Uterine smooth muscle cell (primary cell): ENCODE measurements at places on chromosomes 16 and 17. TPM values are rescaled to one million over a fixed set of nuclear protein-coding genes. Genes with fewer than 3 reads are reported as not detected.

The FAM171A2 gene
- total RNA-seq, result 1.8 and 4.0 TPM in 2 replicates

The PLLP gene
- 0.12 TPM in 1 of 2 replicates, not detected in the other for total RNA-seq

The CDC42EP4 gene
- 36.9 and 38.1 TPM in 2 replicates for total RNA-seq

The GPR179 gene
- total RNA-seq, result under 0.01 TPM in 1 of 2 replicates, not detected in the other

The PLXDC1 gene
- 0.11 TPM in 1 of 2 replicates, not detected in the other for total RNA-seq

The RGS11 gene
- total RNA-seq, result 0.22 and 4.2 TPM in 2 replicates

The MYH1 gene
- under 0.01 TPM in 1 of 2 replicates, not detected in the other for total RNA-seq

The ADGRG1 gene
- 0.89 and 2.4 TPM in 2 replicates for total RNA-seq

The PPY gene
- total RNA-seq, result not detected in 2 replicates

The FOXL1 gene
- 16.2 and 36.7 TPM in 2 replicates for total RNA-seq

The STXBP4 gene
- 11.8 and 13.9 TPM in 2 replicates for total RNA-seq

The SPAG5 gene
- total RNA-seq, result 30.0 and 101 TPM in 2 replicates

The CSH2 gene
- under 0.01 TPM in 1 of 2 replicates, not detected in the other for total RNA-seq
